AG09309 (cell line): ENCODE measurements at places on chromosomes 16 and 17.

- no peak for DNase-seq
Observed at GRCh38 chr17:22441776-22442175, 749.5 kb downstream of the KCNJ18 start.

- no peak for DNase-seq
Observed at GRCh38 chr16:88649924-88650748, 717 bp downstream of the CYBA start.

GRCh38 chr17:32609884-32610650 lies 123.3 kb downstream of the CDK5R1 start:
- no peak for DNase-seq

DNA sequence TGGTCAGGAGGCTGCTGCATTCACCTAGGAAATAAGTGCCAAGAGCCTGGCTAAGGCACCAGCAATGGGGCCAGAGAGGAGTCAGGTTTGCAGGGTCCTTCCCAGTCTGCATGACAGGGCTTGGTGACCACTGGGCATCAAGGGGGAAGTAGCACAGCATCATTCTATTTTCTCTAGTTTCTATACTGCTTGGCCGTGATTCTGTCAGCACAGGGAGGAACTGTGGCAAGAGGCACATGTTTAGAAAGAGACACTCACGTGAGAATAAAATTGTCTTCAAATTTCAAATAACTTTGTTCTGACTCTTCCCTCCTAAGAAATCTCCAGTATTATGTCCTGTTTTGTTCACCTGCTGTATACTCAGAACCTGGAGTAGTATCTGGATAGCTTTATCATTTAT lies 37.8 kb downstream of the ERN1 start:
- DNase-seq, result no peak

DNA sequence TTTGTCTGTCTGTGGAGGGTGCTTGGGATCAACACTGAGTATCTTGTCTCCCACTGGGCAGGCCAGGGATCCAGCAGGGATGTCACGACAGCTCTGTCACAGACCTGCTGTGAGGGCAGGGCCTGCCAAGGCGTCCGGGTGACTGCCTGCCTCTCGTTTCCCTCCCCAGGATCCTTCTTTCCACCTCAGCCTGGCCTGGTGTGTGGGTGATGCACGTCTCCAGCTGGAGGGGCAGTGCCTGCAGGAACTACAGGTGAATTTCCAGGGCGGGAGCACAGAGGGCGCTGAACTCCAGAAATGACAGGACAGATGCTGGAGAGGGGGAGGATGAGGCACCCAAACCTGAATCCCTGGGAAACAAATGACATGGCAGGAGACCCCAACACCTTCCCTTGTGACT lies 6.8 kb upstream of the MMP15 start:
- no peak for DNase-seq

DNA sequence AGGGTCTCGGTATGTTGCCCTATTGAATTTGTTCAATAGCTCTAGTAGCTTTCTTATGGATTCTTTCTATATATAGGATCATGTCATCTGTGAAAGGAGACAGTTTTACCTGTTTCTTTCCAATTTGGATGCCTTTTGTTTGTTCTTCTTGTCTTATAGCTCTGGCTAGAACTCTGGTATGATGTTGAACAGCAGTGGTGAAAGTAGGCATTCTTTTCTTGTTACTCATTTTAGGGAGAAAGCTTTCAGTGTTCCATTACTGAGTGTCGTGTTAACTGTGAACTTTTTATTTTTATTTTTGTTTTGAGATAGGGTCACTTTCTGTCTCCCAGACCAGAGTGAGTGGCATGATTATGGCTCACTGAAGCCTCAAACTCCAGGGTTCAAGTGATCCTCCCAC lies 21.2 kb downstream of the EFCAB5 start:
- no peak for DNase-seq

GRCh38 chr17:41865596-41865893 lies 322 bp upstream of the KLHL11 start:
- DNase-seq, result no peak

DNA sequence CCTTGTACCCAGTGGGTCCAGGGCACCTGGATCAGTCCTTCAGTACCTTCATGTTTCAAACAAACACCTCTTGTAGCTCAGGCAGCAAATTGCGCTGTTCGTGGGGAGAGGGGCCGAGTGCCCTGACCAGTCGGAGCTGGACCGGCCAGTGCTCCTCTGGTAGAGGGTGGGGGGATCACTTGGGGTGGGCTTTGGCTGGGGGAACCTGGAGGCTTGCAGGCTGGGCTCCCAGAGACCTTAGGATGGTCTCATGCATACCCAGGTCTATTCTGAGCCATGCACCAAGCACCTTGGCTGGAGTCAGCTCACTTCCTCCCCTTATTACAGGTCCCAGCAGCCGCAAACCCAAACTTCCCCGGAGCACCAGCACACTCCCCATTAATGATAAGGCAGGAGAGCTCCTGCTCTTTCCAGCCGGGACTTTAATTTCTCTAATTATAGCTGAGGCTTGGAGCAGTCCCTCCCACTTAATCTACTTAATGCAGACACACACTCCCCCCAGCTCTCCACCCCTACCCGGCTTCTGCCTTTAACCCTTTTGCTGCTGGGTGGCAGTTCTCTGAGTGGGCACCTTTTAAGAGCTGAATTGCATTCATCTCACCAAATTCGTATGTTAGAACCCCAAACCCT lies 26.3 kb upstream of the MGAT5B start:
- DNase-seq, result no peak

DNA sequence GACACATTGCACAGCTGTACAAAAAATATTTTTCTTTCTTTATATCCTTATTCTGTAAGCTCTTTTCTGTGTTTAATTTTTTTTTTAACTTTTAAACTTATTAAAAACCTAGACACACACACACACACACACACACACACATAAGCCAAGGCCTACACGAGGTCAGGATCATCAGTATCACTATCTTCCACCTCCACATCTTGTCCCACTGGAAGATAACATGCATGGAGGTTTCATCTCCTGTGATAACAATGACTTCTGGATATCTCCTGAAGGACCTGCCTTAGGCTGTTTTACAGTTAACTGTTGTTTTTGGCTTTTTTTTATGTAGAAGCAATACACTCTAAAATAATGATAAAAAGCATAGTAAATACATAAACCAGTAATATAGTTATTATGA lies 71.2 kb downstream of the TNRC6C start:
- no peak for DNase-seq

DNA sequence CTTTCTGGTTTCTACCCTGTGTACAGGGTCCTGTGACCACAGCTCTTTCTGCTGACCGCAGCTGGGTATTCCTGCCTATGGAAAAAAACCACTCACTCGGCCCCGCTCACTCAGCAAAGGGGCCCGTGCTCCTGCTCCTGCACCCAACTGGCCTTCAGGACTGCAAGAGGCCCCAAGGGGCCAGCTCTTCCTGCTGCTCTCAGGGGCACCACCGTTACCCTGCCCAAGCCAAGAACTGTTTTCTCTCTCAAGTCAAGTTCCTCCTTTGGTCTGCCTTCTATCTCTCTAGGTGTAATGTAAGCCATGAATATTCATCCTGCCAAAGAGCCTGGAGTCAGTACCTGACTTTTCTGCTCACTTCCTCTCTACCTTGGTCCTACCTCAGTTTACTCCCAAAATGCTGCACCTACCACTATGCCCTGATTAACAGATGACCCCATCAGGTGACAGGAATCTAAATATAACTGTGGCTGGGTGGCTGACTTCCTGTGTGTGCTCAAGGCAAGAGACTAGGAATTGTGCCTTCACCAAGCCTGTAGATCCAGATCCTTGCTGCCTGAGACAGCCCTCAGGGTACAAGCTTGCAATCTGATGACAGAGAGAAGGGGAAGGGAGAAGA lies 20.4 kb upstream of the SCIMP start:
- DNase-seq, result no peak

DNA sequence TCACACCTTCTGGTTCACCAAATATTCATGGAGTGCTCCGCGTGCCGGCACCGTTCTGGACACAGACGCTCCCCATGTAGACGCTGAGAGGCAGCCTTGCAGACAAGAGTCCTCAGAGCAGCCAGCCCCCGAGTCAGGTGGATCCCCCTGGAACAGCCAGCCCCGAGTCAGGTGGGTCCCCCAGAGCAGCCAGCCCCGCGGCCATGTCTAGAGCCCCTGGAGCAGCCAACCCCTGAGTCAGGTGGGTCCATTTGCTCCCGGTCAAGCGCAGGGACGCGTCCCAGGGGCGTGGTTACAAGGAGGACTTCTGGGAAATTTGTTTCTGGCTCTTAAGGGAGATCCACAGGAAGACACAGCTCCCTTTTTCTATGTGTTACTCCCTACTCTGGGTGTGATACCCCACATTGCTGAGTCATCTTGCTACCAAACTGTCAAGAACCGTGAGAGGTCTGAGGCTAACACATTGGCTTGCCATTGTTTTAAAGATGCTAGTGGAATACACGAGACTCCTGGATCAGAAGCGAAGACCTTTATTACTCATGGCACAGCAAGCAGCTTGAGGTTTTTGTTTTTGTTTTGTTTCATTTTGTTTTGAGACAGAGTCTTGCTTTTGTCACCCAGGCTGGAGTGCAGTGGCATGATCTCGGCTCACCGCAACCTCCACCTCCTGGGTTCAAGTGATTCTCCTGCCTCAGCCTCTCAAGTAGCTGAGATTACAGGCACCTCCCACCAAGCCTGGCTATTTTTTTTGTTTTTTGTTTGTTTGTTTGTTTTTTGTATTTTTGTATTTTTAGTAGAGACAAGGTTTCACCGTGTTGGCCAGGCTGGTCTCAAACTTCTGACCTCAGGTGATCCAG lies 43.3 kb upstream of the CBFA2T3 start:
- DNase-seq, result no peak
